ENCODE measurements at places on chromosomes 7 and 10.
A peak's percentile ranks its signal among the peaks of the same experiment; 100 is the strongest.

DNA sequence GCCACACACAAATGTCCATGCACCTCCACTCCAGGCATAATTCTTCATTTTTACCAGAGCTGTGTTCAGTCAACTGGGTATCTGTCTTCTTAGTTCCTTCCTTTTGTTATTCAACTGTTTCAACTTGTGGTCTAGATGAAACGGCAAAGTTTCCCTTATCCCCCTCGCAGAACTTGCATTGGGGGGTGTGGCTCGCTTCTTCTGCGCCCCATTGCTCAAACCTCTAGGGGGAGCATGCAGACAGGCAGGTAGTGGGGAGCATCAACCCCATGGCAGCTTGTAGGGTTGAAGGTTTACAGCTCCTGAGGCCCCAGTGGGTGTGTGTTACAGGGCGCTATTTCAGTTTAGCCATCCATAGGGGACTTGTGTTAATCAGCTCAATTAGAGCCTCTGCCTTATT lies 38.3 kb upstream of the COBL start:
- DNase-seq: no peak

DNA sequence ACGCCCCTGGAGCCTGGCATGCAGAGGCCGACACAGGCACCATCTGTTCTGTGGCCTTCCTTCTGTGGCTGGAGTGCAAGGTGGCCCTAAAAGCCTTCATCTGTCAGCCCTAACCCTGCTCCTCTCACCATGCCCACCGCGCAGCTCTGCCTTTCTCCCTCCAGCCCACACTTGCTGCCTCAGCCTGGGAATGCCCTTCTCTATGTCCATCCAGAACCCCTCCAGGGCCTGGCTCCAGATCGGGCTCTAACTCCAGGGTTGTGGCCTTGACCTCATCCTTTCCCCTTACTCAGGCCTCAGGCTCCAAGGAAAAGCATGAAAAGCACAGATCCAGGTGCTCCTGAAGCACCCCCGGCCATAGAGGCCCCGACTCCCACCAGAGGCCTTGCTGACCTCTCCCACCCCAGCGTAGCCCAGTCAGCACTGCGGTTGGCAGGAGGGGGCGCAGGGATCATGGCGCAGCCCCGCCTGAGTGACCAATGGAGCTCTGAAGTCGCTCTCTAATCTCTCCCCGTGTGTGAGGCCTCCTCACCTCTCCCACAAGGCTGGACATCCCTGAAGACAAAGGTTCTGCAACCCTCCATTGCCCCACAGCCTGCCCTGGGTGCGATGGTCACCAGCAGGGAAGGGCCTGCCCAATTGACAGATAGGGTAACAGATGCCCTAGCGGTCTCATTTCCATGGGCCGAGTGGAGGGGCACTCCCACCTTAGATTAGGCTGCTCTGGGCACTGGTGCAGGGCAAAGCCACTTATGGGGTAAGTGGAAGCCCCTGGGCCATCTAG lies 9.2 kb downstream of the ZCCHC24 start:
- no peak for DNase-seq

GRCh38 chr10:43138757-43139241 lies 554 bp downstream of the CSGALNACT2 start:
- peak; percentile 35 for DNase-seq

GRCh38 chr10:21512573-21513404 lies 12.7 kb downstream of the SKIDA1 start:
- no peak for DNase-seq

GRCh38 chr7:112238852-112239610 lies 32.5 kb downstream of the ZNF277 start:
- no peak for DNase-seq

Data from activated CD8-positive, alpha-beta memory T cell treated with anti-CD3 and anti-CD28 coated beads for 4 hours (primary cell).